ENCODE measurements at places on chromosomes 5 and 9. TPM values are rescaled to one million over a fixed set of nuclear protein-coding genes. Genes with fewer than 3 reads are reported as not detected.

DNA sequence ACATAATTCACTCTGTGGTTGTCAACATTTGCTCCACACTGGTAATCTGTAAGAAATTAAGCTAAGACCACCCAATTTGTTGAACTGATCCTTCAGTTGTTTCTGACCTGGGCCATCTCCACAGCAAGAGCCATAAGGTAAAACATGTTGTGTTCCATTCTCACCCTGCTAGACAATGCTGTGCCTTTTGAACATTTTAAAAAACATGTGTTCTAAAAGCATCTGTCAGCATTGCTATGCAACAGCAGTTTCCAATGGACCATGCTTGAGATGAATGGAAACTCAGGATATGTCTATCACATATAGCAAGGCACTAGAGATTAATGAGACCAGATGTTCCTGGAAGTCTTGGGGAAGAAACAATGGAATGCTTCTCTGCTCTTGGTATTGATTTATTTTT is 455.1 kb upstream of the RGMB start:
- no peak for DNase-seq

- no peak for DNase-seq
Measured at GRCh38 chr9:470552-471194, 256.0 kb downstream of the DOCK8 start.

- no peak for DNase-seq
Measured at GRCh38 chr5:172802112-172802511, 31.1 kb upstream of the DUSP1 start.

DNA sequence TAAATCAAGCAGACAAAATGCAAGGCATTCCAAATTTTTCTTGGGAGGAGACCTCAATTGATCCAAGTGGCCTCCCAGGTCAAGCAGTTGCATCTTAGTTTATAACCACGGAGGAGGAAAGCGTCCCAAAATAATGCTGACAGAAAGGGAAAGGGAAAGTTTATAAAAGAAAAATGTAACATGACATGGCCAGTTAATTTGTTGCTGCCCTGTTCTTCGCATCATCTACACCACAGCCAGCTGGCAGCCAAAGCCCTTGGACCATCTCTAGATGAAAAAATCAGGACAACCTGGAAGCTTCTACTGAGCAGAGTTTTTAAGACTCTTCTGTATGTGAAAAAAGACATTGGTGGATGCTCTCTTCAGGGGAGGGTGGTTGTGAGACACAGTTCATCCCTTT is 128.8 kb upstream of the FBXL7 start:
- no peak for DNase-seq

The REEP2 gene
- 10.1 TPM for polyA plus RNA-seq

Data from left kidney (tissue), 8 donors.